Stimulated activated CD8-positive, alpha-beta memory T cell treated with anti-CD3 and anti-CD28 coated beads, Interleukin-4, amount 100 ng/mL, for 4 hours (primary cell): ENCODE measurements at places on chromosomes 6 and 20.

DNA sequence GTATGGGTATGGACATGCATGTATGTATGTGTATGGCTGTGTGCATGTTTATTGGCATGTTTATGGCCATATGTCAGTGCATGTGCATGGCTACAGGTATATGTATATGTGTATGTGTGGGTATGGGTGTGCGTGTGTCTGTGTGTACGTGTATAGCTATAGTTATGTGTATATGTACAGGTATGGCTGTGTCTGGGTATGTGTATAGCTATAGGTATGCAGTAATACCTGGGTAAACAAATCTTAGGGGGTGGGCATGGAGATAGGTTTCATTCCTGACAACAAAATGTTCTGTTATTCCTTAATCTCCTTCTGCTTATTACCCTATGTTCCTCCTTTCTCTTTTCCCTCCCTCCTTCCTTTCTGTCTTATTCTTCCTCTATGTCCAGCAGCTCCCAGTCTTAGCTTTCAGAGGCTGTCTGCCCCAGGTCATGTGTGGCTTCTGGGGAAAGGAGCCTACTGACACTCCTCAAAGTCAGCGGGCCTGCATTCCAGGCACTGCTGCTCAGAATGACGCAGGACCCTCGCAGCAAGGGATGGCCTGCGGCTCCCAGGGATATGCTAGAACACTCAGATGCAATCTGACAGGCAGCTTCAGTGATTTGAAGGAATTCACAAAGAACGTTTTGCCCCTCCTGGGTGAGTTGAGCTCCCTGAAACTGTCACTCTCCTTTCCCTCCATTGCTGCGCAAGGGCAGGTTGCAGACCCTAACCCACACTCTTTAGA is 139.3 kb upstream of the PHACTR1 start:
- no peak for DNase-seq

- DNase-seq: no peak
Observed at GRCh38 chr6:136586295-136586694, 36.1 kb upstream of the MAP7 start.

- DNase-seq: no peak
Observed at GRCh38 chr6:80226699-80227098, 120.2 kb downstream of the BCKDHB start.

DNA sequence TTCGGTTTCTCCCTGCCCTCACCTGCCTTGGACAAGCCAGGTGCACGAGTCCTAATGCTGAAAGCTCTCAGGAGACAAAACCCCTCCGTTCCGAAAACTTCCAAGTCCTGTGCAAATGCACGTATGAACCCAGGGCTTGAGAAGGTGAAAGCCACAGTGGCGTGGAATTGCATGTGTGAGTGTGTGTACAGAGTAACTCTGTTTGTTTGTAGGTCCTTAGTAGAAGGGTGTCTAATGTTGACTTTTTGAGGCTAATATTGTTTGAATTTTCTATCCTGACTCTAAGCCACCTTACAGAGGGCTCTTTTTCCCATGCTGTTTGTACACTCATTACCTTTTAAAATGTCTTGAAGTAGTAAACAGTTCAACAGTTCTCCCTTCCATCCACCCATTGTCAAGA is 129.1 kb downstream of the FOXA2 start:
- no peak for DNase-seq

DNA sequence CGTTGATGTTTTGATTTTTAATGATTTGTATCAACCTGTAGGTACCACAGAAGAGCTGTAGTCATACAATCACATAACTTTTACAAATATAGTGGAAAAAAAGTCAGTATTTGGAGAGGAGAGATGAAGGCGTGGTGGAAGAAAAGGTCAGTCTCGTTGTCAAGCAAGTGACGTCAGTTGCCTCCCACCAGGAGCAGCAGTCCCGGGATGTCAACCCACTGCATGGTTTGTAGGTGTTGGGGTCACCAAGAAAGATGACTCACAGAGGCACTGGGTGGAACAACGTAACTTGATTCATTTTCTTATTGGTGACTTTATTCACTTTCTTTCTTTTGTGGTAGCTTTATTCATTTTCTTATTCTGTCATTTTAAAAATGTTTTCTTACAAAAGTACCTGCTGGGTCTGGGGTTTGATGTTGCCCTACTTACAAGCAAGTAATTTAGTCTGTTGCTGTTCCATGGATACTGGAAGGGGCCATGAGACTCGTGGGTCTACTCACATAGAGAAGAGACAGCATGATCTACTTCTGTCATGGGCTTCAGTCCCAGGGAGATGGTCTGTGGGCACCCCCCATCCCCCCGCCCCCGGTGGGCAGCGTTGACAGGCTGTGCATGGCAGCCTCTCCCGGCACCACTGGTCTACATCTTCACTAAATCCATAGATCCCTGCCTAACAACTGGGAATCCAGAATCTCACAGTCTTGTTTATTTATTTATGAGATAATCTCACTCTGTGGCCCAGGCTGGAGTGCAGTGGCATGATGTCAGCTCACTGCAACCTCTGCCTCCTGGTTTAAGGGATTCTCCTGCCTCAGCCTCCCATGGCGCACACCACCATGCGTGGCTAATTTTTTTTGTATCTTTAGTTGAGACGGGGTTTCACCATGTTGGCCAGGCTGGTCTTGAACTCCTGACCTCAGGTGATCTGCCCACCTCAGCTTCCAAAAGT is 36.4 kb upstream of the SYNJ2 start:
- DNase-seq: peak; percentile 47

GRCh38 chr6:96939007-96939805 is 14.7 kb downstream of the KLHL32 start:
- DNase-seq: no peak

- no peak for DNase-seq
Observed at GRCh38 chr6:168139121-168139520, 60.1 kb upstream of the FRMD1 start.

- DNase-seq: no peak
Observed at GRCh38 chr20:33851842-33852466, 40.8 kb downstream of the CHMP4B start.

DNA sequence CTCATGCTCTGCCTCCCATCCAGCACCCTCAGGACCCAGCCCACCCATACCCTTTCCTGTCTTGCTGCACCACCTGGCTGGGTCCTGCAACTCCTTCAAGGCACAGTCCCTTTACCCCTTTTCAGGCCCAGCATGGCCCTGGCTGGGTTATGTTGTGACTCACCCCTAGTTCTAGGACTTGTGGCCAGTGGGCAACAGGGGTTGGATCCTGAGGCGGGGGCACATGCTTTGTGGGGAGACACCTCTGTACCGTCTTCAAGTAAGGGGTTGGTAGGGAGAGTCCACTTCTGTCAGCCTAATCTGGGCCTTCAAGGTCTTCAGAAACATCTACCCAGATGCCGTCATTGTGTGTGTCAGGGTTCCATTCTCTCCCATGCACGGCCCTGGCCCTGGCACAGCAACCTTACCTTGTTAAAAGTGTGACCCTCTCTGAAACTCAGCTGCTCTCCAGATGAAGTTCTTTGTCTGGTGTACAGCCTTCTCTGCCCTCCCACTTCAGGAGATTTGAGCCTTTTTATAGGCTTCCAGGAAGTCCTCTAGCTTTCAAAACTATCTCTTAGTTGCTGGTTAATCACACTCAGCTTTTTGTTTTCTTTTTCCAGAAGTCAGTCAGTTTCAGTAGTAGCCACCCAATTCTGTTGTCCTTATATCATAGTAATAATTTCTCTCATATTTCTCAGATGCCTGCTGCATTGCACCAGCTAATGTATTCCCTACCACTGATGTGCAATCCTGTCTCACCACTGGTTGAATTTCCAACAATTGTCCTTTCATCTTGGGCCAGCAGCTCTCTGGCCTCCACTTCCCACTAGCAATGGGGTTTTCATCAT is 107.3 kb downstream of the NRN1 start:
- no peak for DNase-seq

GRCh38 chr20:11378252-11378651 is 539.4 kb upstream of the BTBD3 start:
- DNase-seq: no peak

DNA sequence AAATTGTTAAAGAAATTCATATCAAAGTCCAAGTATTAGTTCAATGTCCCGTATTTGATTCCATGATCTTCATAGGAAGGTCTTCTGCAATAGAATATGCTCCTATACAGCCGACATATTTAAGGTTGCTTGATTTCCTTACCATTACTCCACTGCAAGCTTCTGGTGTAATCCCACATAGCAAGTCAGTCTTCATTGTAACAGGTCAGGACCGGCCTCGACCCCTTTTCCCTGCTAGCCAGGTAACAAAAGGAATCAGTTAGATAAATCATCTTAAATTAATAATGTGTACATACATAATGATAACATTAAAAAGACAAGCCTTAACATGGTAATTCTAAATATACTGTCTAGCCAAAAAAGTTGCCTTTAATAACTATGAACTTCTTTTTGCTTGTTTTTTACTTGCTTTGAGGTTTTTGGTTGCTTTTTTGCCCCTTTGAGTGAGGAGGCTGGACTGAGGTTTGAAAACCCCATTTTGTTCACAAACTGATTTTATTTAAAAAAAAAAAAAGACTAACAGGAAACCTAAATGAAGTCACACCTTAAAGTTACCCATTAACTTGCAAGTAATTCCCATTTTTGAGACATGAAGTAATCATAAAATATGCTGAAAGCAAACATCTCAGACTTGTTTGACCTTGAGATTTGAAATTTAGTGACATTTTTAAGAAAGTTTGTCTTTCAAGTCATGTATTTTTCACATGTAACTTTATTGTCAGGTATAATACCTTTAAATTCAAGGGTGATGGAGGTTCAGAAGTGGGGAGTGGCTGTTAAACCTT is 19.2 kb upstream of the SNX14 start:
- no peak for DNase-seq

GRCh38 chr6:100461917-100462705 is 2.6 kb downstream of the SIM1 start:
- no peak for DNase-seq

GRCh38 chr6:106446287-106446885 is 85.9 kb downstream of the CRYBG1 start:
- no peak for DNase-seq

DNA sequence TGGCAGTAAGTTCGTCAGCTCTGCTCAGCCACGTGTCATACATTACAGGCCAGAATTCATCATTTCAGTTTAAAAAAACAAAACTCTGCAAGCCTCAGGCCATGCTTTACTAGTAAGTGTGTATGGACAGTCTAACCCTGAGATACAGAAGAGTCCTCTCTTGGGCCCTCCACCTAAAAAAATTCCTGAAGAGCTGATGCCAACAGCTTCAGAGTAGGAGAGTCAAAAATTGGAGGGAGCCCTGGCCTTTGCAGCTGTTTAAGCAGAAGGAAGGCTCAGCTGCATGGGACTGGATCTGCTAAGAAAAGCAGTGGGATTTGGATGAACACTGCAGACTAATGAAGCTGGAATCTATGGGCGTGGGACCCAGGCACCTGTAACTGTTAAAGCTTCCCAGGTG is 47.2 kb upstream of the FAM8A1 start:
- DNase-seq: no peak

DNA sequence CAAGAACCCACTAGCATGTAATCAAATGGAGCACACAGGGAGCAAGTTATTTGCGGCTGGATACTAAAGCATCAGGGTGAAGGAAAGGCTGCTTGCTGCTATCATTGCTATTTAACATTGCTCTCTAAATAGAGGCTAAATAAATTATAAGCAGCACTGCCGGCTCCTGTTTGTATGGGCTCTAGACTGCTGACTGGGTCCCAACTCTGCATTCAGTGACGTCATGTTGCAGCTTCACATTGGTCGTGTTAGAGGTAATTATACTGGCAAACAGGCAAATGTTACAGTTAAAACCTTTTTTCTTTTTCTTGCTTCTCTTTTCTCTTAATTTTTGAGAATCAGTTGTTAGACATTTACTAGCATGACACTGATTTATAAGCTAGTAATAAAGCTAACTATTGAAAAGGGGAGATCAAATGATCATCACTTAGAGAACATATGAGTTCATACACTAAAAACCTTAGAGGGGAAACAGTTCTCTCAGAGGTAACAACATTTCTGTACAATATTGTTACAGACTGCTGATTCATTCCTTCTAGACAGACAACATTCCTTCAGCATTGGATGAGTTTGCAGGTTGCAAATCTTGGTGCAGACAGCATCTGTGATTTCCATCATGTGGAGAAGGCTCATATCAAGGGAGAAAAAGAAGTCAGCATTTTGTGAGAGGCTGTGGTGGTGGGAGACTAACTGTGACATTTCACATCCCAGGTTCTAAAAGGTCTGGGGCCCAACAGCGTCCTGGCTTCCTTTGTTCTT is 15.9 kb downstream of the RFPL4B start:
- DNase-seq: no peak

DNA sequence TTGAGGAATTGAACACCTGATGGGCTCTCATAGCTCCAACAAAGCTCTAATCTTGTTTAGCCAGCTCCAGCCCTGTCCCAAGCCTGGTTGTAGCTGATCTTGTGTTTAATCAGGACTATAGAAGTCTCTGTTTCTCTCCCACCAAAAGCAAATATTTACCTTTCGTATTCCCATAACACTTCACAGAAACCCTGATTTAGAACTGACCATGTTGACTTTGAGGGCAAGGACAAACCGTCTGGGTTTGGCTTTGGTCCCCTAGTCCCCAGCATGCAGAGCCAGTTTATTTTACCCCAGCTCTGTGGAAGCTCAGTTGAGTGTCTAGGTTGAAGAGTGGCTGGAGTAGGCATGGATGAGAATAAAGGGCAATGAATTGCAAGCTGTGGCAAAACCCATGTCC is 18.0 kb upstream of the SIM1 start:
- DNase-seq: no peak

DNA sequence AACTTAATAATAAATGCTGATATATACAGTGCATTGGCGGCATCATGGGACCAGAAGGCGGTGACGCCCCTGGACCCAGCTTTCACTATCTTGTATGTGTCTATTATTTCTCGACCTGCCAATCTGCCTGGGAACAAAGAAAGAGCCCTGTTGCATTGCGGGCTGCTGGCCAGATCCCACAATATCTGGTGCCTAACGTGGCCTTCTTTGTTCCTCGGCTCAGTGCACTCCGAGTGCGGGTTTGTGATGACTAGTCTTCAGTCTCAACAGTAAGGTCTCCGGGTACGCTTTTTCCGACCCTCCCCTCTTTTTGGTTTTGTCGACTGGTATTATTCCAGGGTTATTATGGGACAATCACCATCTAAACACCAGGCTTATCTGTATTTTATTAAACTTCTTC is 291.5 kb downstream of the TBC1D32 start:
- DNase-seq: no peak

- no peak for DNase-seq
Observed at GRCh38 chr6:136962661-136963060, 40.6 kb downstream of the SLC35D3 start.

DNA sequence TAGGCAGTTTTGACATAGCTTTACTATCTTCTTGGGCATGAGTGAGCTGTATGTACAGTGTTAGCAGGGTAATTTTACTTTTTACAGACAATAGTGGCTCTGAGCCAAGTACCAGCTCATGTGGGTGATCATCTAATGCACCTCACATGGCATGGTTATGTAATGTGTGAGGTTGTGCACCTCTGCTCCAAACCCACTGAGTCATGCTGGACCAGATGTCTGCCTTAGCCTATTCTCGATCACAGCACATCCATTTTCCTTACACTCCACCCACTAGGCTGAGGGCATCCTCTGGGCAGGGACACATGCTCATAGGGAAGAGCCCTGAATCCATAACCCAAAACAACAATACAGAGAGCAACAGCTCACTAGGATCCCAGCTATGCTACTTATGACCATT is 71.6 kb upstream of the FBXL4 start:
- no peak for DNase-seq
